LoVo (cell line): ENCODE measurements at places on chromosomes 7 and 10.

DNA sequence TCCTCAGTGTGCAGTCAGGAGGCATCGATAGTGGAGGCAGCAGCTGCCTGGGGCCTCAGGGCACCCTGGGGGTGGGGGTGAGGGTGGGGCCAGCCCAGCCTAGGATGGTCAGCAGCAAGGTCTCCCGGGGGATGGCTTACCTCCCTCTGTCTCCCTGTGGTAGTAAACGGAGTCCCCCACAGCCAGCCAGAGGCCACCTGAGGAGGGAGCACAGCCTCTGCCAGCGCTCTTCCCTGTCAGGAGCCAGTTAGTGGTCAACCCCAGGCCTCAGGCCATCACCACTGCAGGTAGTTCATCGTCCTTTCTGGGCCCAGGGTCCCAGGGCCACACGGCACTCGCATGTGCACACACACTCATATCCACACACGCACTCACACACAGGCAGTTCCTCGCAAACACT is 22.1 kb downstream of the ACTR1A start:
- no peak for DNase-seq

GRCh38 chr7:14507617-14508016 is 394.9 kb downstream of the DGKB start:
- DNase-seq = peak; percentile 25

GRCh38 chr7:132709971-132710567 is 133.8 kb upstream of the PLXNA4 start:
- peak; percentile 19 for DNase-seq

GRCh38 chr10:61904733-61905725 is 3.5 kb downstream of the ARID5B start:
- DNase-seq = peak; percentile 24

GRCh38 chr10:64070241-64070640 is 549.0 kb downstream of the REEP3 start:
- DNase-seq = no peak

DNA sequence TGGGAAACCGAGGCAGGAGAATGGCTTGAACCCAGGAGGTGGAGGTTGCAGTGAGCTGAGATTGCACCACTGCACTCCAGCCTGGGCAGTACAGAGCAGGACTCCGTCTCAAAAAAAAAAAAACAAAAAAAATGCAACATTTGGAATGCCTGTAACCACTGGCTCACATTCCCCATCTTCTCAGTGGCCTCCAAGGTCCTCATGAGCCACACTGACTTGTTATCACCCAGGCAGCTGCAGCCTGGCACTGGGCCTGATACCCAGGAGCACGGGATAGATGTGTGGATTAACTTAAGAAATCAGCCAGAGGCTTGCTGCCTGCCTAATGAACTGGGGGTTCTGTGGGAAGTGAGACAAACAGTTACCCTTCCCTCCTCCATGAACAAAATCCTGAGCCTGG is 23.0 kb downstream of the JCAD start:
- no peak for DNase-seq

- no peak for DNase-seq
Measured at GRCh38 chr10:117745301-117745700, 202.8 kb downstream of the EMX2 start.

GRCh38 chr10:43203448-43204041 is 63.3 kb downstream of the RASGEF1A start:
- no peak for DNase-seq

- DNase-seq = no peak
Measured at GRCh38 chr10:44589181-44589943, 204.5 kb upstream of the CXCL12 start.

- DNase-seq = peak; percentile 46
Measured at GRCh38 chr10:86757113-86757972, 924 bp downstream of the BMPR1A start.

- no peak for DNase-seq
Measured at GRCh38 chr10:70458329-70459060, 17.0 kb upstream of the NODAL start.

GRCh38 chr7:150826061-150826849 is 25.7 kb downstream of the TMEM176A start:
- peak; percentile 60 for DNase-seq

DNA sequence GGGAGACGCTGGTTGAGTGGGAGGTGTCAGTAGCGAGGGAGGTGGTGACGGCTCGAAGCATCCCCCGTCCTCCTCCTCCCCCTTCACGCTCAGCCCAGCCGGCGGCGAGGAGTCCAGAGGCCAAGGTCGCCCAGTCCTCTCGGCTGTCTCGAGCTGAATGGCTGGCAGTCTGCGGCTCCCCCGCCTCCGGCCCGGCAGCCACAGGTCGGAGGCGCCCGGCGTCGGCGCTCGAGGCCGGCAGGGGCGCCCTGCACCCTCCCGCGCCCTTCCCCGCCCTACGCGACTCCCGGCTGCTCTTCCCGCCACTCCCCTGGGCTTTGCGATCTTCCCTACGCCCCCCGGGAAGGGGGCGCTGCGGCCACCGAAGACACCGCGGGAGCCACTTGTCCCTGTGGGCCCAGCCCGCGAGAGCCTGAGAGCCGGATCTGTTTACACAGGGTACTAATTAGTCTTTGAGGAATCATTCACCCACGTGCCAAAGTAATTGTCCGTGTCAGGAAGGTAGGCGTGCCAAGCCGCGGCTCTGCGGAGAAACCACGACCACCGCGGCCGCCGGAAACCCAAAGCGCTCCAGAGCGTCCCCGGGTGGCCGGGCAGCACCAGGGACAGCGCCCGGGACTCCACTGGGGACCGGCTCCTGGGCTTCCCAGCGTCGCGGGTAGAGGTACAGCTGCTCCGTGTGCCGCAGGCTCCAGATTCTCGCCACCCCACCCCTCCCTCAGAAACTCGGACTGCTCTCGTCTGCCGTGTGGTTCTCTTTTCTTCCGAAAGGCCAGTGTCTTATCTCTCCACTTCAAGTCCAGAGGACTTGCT is at the start of gene NXPH1:
TSS of gene NXPH1 (plus strand) at position 133 of the 813 bp plus-strand sequence.
- no peak for DNase-seq

DNA sequence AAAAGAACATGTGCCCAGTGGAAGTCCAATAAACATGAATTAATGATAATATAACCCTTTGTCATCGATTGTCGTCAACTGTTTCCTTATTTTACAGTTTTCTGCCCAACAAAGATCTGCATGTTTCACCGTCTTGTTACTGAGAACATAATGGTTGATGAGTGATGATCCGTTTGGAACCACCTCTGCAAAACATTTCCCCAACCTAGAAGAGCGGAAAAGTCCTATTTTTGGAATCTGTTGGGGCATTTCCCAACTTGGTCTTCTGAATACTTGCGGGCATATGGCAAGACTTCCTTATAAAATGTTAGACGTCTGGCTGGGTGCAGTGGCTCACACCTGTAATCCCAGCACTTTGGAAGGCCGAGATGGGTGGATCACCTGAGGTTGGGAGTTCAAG is 32.1 kb downstream of the CNPY1 start:
- DNase-seq = no peak

DNA sequence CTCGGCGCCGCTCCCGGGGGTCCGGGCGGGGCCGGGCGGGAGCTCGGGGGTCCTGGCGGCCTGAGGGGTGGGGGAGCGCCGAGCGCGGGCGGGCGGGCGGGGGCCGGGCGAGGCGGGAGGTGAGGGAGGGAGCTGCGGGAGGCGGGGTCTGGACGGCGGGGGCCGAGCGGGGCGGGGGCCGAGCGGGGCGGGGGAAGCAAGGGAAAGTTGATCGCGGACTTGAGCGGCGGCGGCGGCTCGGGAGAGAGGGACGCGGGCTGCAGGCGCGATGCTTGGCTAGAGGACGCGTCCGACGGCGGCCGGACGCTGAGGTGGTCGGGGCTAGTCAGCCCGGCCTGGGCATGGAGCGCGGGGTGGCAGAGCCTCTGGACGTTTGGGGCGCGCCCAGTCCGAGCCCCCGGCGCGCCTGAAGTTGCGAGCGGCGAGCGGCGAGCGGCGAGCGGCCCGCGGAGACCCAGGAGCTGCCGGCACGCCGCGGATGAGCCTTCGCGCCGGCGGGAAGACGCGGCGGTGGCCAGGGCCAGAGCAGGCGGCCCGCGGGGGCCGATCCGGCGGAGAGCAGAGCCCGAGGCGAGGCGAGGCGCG is at the start of gene CDH23:
TSS of gene CDH23 (plus strand) at position 210 of the 585 bp plus-strand sequence. CDS start 42,912 bp downstream, outside the sequence.
- no peak for DNase-seq

- DNase-seq = no peak
Measured at GRCh38 chr10:29829776-29830175, 195.0 kb upstream of the SVIL start.

DNA sequence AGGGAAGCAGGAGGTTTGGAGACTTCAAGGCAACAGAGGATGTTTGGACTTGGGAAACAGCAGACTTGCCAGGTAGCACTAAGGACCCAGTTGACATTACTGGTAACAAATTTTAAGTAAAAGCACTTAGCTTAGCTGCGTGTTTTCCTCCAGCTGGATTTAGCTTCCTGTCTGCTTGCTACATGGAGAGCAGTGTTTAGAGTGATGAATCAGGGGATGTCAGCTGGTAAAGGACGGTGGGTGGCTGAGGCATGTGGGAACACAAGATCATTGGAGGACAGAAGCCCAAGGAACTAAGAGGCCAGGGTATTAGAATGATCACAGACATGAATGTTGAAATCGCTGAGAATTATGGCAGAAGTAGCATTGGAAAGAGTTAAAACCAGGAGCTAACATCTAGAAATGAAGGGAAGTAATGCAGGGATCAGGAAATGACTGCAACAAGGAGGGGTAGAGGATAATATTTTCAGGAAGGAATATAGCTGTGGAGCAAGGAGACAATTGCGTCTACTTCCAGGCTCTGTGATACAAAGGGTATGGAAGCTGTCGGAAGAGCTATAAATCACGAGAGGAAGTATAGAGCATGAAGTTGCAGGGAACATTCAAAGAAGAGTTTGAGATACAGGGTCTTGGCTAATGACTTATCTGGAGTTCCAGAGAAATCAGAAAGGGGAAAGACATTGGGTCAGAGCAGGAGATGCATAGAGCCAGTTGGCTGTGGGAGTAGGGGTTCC is 34.4 kb downstream of the CALD1 start:
- no peak for DNase-seq

DNA sequence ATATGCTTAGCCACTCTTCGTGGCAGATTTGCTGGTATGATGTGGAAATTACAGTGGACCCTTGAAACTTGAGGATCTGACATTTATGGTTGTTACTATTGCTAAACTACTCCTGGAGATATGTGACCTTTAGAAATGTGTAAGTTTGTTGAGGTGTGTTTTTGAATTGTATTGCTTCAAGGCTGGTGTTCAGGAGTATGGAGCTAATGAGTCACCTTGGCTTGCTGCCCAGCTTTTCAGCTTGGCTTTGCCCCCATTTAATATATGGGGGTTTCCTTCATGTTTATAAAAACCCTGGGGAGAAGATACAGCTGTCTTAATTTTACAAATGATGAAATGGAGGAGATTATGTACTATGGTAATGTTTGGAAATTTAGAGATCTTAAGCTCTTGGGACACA is 11.6 kb downstream of the HBP1 start:
- DNase-seq = peak; percentile 58

DNA sequence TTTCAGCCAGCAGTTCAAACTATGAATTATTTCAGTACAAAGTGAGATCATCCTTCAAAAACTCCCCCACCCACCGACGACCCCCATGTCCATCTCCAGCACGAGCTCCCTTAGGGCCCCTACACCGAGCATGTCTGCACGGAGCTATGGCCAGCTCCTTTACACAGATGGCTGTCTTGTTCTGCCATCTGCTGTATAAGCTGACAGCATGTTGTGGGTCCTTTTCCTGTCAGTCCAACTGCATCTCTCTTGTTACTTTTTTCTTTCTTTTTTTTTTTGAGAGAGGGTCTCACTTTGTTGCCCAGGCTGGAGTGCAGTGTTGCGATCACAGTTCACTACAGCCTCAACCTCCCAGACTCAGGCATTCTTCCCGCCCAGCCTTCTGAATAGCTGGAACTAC is 21.6 kb downstream of the NPC1L1 start:
- DNase-seq = no peak

- no peak for DNase-seq
Measured at GRCh38 chr10:128599538-128599937, 473.3 kb upstream of the MKI67 start.

- no peak for DNase-seq
Measured at GRCh38 chr7:158292948-158293347, 294.7 kb downstream of the PTPRN2 start.

GRCh38 chr7:131889572-131890150 is 333.2 kb upstream of the PODXL start:
- DNase-seq = no peak

- no peak for DNase-seq
Measured at GRCh38 chr10:86438091-86438749, 71.6 kb upstream of the GRID1 start.

- no peak for DNase-seq
Measured at GRCh38 chr7:16822029-16822428, 17.2 kb upstream of the AGR2 start.

DNA sequence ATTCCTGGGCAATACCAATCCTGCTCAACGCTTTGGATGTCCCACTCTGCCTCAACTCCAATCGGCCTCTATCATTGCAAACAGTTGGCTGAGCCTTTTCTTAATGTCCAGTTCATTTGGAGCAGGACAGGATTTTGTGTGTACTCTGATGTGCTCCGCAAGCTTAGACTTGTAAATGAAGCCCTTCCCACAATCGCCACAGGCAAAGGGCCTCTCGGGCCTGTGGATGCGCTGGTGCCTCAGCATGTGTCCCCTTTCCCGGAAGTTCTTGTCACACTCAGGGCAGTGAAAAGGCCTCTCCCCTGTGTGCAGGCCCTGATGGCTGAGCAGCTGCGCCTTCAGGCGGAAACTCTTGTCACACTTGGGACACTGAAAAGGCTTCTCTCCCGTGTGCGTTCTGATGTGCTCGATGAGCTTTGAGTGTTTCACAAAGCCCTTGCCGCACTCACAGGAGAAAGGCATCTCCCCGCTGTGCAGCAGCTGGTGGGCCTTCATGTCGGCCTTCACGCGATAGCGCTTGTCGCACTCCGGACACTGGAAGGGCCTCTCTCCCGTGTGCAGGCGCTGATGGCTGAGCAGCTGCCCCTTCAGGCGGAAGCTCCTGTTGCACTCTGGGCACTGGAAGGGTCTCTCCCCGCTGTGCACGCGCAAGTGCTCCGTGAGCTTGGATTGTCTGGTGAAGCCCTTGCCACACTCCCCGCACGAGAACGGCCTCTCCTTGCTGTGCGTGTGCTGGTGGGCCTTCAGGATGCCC is 20.0 kb downstream of the ZNF786 start:
- no peak for DNase-seq

DNA sequence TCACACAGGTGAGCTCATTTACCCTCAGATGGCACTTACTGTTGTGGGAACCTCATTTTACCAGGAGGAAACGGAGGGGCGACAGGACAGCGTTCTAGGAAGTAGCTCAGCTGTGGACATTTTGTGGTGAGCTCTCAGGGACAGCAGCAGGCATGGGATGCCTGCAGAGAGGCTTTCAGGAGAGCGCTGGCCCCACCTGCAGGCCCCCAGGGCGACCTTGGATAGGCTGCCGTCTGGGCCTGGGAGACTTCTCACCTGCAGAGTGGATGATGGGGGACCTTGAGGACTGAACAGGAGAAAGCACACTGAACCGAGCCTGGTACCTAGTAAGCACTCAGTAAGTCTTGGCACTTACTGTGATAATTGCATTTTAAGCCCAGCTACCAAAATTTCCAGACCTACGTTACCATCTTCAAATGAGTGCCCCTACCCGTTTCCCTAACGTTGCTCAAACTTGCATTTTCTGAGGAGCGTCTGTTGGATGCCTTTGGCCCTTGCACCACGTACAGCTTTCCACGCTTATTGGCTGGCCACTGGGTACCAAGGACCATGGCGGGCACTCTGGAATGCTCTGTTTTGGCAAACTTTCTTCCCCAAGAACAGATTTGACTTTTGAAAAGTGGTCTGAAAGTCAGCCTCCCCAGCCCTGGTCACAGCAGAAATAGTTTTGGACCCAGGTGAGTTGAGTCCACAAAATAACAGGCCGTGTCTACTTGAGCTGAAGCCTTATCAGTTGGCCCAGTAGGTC is 223.4 kb downstream of the EBF3 start:
- DNase-seq = no peak

GRCh38 chr7:17471325-17471724 is 172.9 kb downstream of the AHR start:
- no peak for DNase-seq
